ENCODE measurements at places on chromosomes 12 and 14.

GRCh38 chr12:11648514-11649412 lies 711 bp upstream of the ETV6 start:
- peak; percentile 92 for DNase-seq

DNA sequence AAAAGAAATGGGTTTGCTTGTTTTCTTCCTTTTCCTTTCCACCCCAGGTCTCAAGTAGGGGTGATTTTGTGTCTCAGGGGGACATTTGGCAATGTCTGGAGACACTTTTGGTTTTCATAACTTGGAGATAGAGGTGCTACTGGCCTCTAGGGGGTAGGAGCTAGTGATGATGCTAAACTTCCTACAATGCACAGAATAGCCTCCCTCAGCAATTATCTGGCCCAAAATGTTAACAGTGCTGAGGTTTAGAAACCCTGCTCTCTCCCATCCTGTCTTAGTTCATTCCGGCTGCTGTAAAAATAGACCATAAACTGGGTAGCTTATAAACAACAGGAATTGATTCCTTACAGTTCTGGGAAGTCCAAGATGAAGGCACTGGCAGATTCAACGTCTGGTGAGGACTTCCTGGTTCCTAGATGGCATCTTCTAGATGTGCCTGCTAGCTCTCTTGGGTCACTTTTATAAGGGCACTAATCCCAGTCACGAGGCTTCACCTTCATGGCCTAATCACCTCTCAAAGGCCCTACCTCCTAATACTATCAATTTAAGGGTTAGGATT lies 7.4 kb upstream of the GAS2L3 start:
- DNase-seq = no peak

DNA sequence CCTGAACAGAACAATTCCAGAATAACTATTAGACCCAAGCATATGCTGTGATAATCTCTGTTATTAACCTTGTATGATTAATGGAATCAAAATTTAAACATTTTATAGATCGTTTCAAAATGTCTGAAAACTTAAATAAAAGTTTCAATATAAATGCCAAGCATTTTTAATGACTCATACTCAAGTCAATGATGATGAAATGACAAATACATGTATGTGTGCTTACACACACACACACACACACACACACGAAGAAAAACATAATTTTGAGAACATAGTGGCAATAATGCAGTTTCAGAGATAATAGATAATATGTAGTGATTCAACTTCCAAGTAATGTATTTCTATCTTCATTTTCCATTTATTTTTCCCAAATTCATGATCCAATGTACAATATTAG lies 384.9 kb upstream of the FOXG1 start:
- no peak for DNase-seq

GRCh38 chr12:82862876-82863649 lies 176.4 kb downstream of the TMTC2 start:
- DNase-seq = no peak

- no peak for DNase-seq
Observed at GRCh38 chr12:15599266-15600037, 189.7 kb downstream of the EPS8 start.

GRCh38 chr12:6370576-6370935 lies 4.8 kb downstream of the SCNN1A start:
- DNase-seq = no peak

- DNase-seq = no peak
Observed at GRCh38 chr12:113796852-113797534, 169.1 kb downstream of the RBM19 start.

GRCh38 chr12:96368233-96368632 lies 32.0 kb downstream of the CDK17 start:
- DNase-seq = no peak

DNA sequence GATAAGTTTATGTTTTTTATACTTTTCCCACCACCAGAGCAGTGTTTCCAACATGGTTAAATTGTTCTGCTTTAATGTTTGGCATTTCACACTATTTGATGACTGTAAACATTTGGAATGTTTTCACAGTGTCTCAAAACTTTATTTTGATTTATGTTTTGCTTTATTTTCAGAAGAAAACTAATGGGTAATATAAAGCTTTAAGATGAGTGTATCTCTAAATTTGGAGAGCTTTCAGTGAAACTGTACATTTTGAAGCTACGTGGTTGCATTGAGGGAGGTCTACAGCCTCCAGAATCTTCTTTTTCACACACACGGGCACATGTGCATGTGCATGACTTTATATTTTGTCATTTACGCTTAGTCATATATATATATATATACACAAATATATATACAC lies 10.7 kb downstream of the BICD1 start:
- no peak for DNase-seq

- DNase-seq = no peak
Observed at GRCh38 chr12:42162193-42162592, 17.5 kb upstream of the GXYLT1 start.

DNA sequence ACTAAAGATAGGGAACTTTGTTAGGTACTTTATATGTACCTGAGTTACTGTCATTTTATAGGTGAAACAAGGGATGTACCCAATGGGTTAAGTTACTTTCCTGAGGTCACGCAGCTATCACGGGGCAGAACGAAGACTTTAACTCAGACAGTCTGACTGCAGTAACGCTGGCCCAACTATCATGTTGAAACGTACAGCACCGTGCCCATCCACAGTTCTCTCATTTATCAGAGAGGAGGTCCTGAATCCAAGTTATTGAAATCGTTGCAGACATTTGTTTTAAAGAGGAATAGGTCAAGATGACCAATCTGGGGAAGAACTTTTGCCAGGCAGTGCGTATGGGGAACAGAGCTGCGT lies 587 bp upstream of the C12orf75 start:
- no peak for DNase-seq

- no peak for DNase-seq
Observed at GRCh38 chr14:68928770-68929550, 50.1 kb downstream of the ACTN1 start.

- DNase-seq = no peak
Observed at GRCh38 chr12:578748-579419, 84.4 kb downstream of the NINJ2 start.

DNA sequence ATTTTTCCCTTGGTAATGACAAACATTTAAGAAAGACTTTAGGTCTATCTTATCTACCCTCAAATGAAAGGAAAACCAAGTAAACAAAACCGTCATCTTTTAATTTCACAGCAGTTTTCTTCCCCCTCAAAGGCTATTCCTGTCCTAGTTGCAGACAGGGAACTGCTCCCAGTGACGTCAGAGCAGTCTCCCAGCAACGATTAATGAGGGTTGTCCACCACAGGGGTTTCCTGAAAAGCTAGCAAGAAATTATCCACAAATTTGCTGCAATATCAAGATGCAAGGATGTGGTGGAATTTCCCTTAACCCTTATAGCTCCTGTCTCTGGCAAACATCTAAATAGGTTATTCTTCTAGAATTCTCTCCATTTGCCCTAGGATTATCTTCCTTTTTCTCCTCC lies 89.1 kb upstream of the STAC3 start:
- no peak for DNase-seq

- DNase-seq = peak; percentile 6
Observed at GRCh38 chr12:71014180-71014785, 93.7 kb upstream of the PTPRR start.

DNA sequence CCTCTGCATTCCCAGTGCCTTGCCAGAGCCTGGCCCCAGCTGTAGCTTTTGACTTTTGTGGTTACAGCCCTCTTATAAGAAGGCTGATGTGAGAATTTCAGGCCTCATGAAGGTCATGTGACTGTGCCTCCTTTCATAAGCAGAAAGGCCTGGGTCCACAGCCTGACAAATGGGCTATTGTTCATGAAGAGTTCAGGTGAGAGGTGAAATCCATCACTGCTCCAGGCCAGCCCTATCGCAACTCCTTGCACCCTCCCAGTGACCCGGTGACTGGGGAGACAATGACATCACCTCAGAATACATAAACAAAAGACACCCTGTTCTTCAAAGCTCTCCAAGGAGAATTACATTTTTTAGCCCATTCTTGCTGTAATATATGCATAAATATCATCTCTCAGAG lies 321.5 kb downstream of the PCNX1 start:
- no peak for DNase-seq

DNA sequence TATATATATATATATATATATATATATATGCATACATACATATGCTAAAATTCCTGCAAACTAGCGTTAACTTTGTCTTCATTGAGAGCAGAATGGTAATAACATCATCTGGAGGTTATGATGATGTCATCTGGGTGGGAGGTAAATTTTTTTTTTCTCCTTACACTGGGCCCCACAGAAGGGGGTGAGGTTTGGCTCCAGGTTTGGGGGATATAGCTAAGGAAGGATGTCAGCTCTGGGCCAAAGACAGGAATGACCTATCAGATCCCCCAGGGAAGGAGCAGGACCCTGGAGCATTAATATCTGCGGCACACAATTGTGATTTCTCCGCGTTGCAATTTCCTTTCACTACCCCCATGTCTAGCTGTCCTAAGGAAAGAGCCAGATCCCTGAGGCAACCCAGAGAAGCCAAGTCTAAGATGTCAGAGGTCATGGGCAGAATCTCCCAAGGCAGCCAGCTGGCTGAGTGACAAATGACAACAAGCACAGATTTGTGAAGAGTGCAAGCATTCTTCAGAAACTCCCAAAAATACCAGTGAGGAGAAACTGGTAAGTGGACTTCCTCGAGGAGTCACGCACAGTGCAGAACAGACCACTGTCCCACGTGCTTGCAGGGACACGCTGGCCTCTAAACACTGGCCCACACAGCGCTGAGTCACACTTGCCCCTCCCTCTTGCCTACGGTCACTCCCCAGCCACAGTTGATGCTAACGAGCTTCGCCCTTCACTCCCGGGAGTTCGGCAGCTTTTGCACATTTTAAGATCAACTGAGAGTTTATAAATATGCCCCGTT lies 9.9 kb downstream of the UBC start:
- no peak for DNase-seq

Measured in NCI-H1417 treated with DMSO at 0.1 percent for 48 hours (cell line).